ENCODE measurements at places on chromosomes 12 and 14.

DNA sequence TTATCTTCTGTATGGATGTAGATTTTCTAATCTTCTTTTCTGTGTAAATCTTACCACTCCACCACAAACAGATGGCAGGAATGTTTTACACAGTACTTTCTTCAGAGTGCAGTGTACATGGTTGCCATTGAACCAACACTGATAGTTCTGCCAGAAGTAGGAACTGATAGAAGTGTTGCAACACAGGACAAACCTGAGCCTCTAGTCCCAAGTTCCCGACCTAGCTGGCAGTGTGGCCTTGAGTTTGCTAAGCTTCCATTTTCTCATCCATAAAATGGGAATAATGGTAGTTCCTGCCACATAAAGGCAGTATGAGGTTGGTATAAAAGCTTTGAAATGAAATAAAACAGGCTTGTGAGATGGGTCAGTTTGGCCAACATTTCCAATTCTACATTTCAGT is 50.8 kb upstream of the SAV1 start:
- no peak for DNase-seq

- no peak for DNase-seq
These were observed 1.5 kb downstream of the CLECL1 start for GRCh38 chr12:9731393-9731792.

- DNase-seq, result no peak
These were observed 30.8 kb downstream of the TMTC3 start for GRCh38 chr12:88172844-88173407.

DNA sequence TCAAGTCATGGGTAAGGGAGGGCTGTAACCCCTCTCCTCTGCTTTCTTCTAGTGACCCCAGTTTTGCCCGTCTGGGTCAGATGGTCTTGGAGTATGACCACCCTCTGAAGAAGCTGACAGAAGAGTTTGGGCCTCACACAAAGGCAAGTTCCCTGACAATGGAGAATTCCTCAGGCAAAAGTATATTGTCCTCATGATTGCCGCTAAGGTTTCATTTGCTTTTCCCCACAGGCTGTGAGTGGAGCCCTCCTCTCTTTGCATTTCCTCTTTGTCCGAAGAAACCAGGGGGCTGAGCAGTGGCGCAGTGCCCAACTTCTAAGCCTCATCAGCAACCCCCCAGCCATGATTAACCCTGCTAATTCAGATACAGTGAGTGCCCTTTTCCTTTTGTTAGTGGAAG is 12.1 kb downstream of the NCKAP1L start:
- no peak for DNase-seq
